Activated B cell treated with CpG ODN at 0.5 μM for 24 hours (primary cell): ENCODE measurements at places on chromosomes 6 and 20.

- DNase-seq, result peak; percentile 23
Measured at GRCh38 chr6:24861934-24862333, 63.2 kb upstream of the ARMH2 start.

- no peak for DNase-seq
Measured at GRCh38 chr6:35925961-35926360, 5.1 kb upstream of the SRPK1 start.

GRCh38 chr6:129607581-129608186 lies 102.3 kb downstream of the ARHGAP18 start:
- no peak for DNase-seq

DNA sequence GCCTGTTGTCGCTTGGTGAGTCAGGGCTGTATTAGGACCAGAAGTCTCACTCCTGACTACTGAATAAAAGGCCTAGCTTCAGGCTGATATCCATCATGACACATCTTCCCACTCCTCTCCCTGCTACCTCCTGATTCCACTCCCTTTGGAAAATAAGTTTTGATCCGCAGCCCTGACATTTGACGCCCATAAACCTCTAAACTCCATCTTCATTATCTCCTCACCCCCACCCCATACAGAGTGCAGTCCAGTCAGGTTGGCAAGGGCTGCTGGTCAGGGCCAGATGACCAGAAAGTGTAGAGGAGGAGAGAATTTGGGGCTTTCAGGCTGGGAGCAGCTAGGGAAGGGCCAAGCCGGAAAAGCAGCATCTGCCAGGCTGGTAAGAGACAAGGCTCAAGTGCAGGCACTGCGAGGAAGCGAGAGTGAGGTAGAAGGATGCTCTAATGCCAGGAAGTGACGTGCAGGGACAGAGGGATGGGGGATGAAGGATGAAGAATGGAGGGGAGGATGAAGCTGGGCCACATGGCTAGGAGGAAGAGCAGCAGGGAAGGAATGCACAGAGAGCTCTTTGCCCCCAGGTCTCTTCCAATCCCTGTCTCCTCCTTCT lies 1.2 kb downstream of the GGT7 start:
- DNase-seq, result no peak

DNA sequence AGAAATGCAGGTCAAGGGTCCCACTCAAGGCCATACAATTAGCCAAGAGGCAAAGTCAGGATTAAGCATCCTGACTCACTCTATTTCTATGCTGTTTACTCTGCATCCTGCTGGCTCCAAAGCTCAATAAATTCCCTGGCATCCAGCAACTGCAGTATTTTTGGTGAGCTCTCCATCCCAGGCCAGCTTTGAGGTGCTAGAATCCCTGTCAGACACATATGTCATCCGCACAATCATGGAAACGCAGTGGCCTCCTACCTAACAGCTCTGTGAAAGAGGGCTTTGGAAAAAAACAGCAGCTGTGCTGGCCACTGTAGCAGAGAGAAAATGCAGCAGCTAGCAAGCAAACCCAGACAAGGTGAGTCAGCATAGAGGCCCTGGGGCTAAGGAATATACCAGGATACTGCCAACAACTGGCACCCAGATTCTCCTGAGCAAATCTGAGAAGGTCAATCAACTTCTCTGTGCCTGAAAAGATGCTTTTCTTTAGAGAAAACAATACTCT lies 58.4 kb downstream of the ANKEF1 start:
- no peak for DNase-seq

DNA sequence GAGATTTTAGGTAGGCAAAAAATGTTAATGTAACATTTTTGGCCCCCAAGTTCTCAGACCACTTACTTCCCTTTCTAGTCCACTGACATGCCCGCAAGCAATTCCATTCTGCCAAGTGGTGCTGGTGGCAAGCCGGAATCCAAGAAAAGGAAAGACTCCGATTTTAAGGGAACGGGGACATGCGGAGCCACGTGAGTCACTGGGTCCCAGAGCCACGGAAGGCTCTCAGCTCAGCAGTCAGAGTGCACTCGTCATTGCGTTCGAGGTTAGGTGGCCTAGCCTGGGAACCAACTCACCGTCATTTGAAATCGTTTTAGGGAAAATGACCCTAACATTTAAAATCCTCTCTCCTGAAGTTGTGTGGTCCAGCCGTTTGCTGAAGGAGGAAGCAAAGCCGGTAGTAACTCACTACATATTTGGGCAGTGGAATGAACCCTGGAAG lies 711 bp upstream of the SIRT5 start:
- DNase-seq, result no peak

- no peak for DNase-seq
Measured at GRCh38 chr6:159852877-159853276, 37.9 kb upstream of the MAS1 start.

GRCh38 chr6:25050356-25050755 lies 114.6 kb upstream of the RIPOR2 start:
- DNase-seq, result no peak
